GM03348 (cell line): ENCODE measurements at places on chromosomes 5 and 9.

GRCh38 chr5:74020503-74020902 is 394.5 kb downstream of the ARHGEF28 start:
- no peak for DNase-seq

DNA sequence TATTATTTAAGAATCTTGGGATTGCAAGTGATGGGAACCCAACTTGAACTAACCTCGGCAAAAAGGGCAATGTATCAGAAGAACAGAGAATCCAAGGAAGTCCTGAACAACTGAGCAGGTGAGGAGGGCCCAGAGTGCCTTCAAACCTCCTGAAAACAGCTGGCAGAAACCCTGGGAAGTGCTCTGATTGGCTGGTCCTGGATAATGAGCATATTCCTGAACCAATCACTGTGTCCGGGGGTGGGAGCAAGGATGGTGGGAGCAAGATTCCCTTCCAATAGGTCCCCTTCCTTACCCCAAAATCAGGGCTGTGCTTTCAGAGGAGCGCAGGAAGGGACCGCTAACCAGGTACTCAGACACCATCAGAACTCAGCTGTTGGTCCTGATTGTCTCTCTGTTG is 31.9 kb upstream of the TBC1D2 start:
- peak; percentile 31 for DNase-seq

- no peak for DNase-seq
Measured at GRCh38 chr5:31064215-31064614, 129.3 kb upstream of the CDH6 start.

GRCh38 chr9:96025995-96026602 is 150.6 kb downstream of the ERCC6L2 start:
- DNase-seq, result no peak

GRCh38 chr9:114273461-114273881 is 49.4 kb upstream of the ORM1 start:
- DNase-seq, result no peak

DNA sequence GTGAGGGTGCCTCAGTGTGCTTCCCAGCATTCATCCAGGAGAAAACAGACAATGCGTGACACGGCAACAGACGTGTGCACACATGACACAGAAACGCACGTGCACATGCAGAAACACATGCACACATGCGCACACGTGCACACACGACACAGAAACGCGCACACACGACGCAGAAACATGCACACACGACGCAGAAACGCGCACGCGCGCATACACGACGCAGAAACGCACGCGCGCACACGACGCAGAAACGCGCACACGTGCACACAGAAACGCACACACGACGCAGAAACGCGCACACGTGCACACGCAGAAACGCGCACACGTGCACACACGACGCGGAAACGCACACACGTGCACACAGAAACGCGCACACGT is 16.5 kb downstream of the TPPP start:
- no peak for DNase-seq

DNA sequence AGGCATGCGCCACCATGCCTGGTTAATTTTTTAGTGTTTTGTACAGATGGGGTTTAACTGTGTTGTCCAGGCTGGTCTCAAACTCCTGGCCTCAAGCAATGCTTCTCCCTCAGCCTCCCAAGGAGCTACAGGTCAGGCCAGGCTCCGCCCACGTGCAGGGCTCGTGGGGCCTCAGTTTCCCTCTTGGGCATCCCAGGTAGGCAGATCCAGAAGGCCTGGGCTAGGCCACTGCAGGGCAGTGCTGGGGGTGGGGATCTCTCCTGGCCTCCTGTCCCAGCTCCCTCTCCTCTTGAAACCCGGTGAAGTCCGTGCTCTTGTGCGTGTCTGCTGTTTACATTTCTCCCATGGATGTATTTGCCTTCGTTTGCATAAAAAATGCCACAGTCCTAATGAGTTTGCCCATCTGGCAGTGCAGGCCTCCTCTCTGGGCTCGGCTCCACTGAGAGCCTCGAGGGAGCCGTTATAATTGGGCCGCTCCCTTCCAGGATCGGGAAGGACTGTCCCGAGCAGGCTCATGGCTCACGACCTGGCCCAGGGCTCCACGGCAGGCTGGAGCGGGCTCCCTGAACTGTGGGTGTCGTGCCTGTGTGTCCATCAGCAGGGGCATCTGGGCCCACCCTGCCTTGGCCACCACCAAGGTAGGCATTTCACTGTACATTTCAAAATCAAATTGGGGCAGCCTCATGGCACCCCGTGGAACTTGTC is 52.6 kb upstream of the RUFY1 start:
- DNase-seq, result peak; percentile 61

- DNase-seq, result no peak
Measured at GRCh38 chr5:85132269-85132668, 747.6 kb upstream of the EDIL3 start.

- no peak for DNase-seq
Measured at GRCh38 chr5:37214550-37214949, 34.6 kb downstream of the CPLANE1 start.

DNA sequence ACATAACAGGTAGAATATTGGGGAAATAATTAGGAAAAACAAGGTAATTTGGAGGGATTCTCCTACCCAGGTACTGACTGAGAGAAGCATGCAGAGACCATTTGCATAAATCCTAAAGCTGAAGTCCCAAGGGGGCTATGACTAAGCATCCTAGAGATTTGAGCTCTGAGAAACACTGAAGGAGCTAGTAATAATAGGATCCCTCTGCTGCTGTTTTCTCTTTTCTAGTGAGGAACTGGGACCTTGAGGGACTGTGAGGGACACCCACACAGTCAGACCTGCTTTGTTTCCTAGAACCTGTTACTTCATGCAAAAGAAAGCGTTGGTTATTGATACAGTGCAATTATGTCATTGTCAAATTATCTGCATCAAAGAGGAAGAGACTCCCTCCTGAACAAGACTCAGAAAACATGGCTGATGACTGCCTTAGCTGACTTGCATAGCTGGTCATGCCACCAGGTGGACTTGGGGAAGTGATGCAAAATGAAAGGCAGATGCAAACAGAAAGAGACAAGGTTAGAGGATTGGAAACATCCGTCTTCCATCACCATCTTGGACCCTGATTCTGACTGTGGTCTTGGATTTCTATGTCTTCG is 335.4 kb downstream of the NTRK2 start:
- DNase-seq, result no peak

DNA sequence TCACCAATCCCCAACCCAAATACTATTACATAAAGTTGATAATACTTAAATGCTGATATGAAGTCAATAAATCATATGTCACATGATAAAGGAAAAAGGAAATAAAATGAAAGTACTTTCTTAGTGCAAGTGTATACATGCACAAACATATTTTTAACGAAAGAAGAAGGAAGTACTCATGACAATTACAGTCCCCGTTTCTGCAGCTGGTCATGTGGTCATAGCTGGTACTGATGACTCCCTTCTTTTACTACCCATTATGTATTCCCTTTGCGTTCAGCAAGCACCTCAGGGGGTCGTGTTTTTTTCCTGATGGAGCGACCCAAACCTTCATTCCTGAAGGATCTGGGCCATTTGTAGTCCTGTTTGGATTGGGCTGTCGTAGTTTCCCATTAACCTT is 27.3 kb downstream of the CENPP start:
- DNase-seq, result no peak

DNA sequence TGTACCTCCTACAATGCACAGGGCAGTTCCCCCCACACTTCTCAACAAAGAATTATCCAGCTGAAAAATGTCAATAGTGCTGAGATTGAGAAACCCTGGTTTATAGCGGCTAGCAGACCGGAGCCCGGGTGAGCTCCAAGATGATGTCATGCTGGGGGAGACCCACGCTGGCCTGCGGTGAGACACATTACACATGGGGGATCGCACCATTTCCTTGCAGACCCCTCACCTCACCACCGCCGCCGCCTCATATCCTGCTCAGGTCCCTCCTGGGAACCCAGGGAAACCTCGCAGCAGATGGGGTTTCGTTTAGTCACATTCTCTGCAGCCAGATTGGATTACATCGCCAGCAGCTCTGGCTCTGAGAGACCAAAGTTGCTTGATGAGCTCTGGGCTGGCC is 14.7 kb upstream of the TNC start:
- DNase-seq, result peak; percentile 43

DNA sequence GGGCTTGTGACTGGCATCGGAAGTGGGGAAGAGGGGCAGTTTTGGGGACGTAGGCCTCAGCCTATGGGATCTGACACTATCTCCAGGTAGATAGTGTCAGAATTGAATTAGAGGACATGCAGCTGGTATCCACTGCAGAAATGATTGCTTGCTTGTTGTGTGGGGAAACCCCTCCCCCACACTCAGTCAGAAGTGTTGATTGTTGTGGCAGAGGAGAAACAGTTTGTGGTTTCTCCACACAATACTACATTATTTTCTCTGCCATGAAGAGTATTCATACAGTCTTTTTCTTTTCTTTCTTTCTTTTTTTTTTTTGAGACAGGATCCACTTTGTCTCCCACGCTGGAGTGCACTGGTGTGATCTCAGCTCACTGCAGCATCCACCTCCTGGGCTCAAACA is 113.9 kb downstream of the ARRDC3 start:
- DNase-seq, result no peak

DNA sequence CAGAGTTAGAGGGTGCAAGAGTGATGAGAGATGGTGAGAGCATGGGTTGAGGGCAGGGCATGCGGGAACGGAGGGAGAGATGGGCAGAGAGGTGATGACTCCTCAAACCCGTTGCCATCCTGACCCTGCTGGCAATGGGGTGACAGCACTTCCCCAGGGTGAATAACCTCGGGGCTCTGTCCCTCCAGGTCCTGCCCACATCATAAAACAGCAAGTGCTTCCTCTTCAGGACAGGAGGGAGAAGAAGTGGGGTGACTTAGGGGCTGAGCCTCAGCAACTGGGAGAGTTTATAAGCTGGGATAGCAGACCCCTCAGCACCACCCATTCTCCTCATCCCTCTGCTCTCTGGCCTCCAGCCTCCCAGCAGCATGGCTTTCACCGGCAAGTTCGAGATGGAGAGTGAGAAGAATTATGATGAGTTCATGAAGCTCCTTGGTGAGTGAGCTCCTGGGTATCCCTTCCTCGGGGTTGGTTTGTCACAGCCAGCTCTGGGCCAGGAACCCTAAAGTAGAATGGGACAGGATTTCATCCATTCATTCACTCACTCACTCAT is at the start of gene FABP6:
Gene FABP6, plus strand, starts transcription at position 317 of the 553 bp plus-strand sequence. Its CDS starts 52 bp downstream, at position 369.
- no peak for DNase-seq

- no peak for DNase-seq
Measured at GRCh38 chr5:149820536-149821510, 90.7 kb downstream of the PPARGC1B start.

- DNase-seq, result no peak
Measured at GRCh38 chr9:21933281-21933680, 60.9 kb downstream of the CDKN2A start.

GRCh38 chr5:90434116-90434714 is 24.7 kb upstream of the CETN3 start:
- DNase-seq, result peak; percentile 30

GRCh38 chr5:119329666-119330065 is 26.2 kb upstream of the TNFAIP8 start:
- no peak for DNase-seq

- peak; percentile 63 for DNase-seq
Measured at GRCh38 chr9:84121991-84122523, 141.5 kb downstream of the RMI1 start.

DNA sequence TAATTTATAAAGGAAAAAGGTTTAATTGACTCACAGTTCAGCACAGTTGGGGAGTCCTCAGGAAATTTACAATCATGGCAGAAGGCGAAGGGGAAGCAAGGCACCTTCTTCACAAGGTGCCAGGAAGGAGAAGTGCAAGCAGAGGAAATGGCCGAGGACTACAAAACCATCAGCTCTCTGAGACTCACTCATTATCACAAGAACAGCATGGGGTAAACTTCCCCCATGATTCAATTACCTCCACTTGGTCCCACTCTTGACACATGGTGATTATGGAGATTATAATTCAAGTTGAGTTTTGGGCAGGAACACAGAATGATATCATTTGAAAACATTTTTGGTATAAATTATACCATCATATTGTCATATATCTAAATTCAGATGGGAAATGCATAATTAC is 934.7 kb downstream of the CDH12 start:
- DNase-seq, result no peak

- DNase-seq, result no peak
Measured at GRCh38 chr5:112634166-112634565, 103.5 kb upstream of the APC start.

DNA sequence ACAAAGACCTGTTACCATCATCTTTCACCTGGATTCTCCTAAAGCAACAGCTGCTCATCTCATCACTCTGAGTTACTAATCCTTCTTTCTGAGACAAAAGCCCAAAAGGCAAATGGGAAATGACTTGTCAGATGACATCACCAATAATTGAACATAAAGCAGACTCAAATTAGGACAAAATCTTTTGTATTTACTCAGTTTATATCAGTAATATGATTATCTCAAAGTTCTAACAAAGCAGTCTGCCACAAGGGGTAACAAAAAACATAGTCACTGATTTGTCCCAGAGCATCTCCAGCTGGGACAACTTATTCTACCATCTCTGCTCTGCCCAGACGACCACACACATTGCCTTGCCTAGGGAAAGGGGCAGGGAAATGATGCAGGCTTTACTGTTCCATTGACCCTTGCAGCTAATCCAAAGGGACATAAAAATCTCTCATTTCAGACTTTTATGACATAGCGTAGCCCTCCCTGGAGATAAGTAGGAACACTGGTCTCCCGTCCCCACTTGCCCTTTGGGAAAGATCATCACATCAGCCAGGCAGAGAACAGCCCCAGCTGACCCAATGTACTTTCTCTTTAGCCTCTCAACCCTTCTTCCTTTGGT is 249.5 kb upstream of the PTGER4 start:
- no peak for DNase-seq

GRCh38 chr5:71013575-71013974 is 11.6 kb downstream of the NAIP start:
- DNase-seq, result no peak

DNA sequence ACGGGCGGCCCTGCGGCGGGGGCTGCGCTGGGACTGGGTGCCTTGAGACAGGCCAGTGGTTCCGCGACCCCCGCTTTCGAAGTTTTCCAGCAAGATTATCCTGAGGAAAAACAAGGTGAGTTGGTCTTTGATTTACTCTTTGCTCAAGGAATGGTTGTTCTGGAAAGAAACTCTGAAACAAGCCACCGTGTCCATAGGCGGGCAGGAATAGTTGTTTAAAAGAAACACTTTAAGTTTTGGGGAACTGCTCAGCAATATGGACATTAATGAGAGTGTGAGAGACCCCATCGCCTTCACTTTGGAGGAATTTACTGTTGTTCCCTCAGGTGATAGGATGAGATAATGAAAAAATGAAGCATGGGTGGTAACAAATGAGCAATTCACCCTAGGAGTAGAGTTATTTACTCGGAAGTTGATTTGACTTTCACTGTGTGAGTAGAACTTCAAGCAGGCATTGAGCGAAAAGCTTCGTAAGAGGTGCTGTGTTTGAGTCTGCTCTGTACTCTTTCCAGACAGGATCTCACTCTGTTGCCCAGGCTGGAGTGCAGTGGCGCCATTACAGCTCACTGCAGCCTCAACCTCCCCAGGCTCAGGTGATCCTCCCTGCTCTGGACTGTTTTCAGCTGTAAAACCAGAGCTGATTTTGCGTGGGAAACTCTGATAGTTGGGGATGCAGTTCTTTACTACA is 1.1 kb downstream of the DMRTA1 start:
- no peak for DNase-seq

DNA sequence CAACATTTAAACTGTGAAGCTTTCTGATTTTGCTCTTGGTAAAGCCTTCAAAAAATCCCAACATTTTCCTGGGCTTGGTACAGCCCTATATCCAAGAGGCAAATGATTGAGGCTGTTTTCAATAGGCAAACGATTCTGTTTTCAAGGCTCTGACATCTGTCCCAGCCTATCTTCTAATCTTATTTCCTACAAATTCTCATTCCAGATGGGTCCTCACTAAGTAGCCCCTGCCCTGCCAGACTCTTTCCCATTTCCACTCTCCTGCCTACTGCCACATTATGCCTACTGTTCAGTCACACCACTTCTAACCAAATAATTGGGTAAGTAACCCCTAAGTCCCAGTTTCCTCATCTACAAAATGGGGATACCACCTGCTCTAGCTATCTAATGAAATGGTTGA is 3.5 kb downstream of the GBA2 start:
- DNase-seq, result no peak
